GM06990 (cell line): ENCODE measurements at places on chromosomes 3 and 15.

GRCh38 chr15:86394866-86395265, 315.2 kb downstream of the AGBL1 start:
- no peak for DNase-seq

GRCh38 chr3:185823078-185824044, 1.5 kb downstream of the IGF2BP2 start:
- DNase-seq, result no peak

GRCh38 chr3:124887177-124887931, at the start of gene ITGB5:
TSS of gene ITGB5 (minus strand) at chr3:124887365. CDS start at chr3:124887000, 365 bp downstream.
- peak; percentile 42 for DNase-seq

DNA sequence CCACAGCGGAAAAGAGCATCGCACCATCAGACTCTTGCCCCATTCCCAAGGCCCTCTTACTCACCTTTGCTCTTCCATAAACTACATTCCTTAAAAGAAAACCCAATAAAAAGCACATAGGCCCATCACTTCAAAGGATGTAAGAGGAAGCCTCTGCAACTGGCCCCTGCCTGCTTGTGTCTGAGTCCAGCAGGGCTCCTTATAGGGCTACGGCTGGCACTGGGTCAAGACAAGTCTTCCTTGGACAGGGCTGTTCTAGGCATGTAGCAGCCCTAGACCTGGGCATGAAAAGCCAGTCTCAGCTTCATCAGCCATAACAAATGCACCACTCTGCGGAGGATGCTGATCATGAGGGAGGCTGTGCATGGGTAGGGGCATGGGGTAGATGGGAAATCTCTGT, 218.3 kb downstream of the NTRK3 start:
- DNase-seq, result no peak

GRCh38 chr3:181773921-181774320, 62.2 kb downstream of the SOX2 start:
- DNase-seq, result no peak

DNA sequence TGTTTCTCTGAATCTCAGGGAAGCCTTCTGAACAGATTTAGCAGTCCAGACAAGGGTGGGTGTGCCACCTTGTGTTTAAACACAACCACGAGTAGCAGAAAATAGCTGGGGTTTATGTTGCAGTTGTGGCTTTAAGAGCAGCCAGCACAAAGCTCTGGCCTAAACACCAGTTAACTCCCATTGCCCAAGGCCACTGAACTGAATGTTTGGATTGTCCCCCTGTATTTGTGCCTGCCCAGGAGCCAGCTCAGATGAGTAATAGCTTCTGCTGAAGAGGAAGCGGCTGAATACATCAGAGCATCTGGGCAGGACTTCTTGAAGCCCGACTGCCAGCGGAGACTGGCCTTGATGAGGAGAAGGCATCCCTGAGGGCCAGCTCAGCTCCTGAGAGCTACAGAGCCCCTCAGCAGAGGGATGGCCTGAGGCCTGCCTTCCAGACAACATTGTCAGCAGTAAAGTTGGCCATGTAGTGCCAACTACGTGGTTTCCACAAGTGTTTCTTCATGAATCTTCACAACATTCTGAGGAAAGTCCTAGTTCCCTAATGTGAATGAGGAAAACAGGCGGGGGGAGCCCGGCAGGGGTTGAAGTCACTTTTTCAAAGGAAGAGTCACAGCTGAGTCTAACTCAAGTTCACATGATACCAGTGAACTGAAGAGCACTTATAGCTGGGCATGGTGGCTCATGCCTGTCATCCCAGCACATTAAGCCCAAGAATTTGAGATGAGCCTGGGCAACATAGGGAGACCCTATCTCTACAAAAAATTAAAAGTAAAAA, 65.8 kb upstream of the ZBTB38 start:
- DNase-seq, result no peak

DNA sequence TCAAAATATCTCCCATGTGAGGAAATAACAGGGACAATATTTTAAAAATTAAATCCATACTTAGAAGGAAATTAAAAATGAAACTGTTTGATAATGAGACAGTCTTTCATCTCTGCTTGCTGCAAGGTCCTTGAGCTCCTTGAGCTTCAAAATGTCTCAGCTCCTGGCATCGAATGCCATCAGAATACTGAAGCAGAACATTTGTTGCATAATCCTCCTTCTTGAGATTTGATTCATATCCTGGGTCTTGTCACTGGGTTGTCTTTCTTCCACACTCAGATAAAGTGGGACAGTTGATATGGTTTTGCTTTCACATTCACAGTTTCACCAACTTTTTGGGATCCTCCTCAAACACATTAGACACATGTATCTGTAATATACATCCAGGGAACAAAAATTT, 27.8 kb downstream of the COL8A1 start:
- DNase-seq, result no peak

- DNase-seq, result no peak
Measured at GRCh38 chr3:99833617-99834205, 16.0 kb downstream of the CMSS1 start.

GRCh38 chr3:46301122-46301835, 52.6 kb upstream of the CCR2 start:
- no peak for DNase-seq

DNA sequence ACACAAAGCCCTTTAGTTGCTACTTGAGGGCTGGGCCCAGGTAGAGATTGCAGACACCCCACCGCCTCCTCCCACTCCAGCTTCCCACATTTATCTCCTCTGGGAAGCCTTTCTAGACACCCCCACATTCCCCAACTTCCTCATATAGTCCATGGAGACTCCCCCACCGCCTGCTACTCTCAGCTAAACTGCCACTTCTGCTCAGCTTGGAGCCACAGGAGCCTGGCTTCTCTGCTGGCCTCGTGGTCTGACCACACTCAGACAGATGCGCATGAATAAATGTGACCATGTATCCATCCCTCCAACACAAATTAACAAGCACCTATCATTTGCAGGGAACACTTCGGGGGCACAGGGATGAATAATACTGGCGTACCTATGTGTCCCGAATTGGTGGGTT, 10.5 kb upstream of the ACSBG1 start:
- DNase-seq, result no peak

DNA sequence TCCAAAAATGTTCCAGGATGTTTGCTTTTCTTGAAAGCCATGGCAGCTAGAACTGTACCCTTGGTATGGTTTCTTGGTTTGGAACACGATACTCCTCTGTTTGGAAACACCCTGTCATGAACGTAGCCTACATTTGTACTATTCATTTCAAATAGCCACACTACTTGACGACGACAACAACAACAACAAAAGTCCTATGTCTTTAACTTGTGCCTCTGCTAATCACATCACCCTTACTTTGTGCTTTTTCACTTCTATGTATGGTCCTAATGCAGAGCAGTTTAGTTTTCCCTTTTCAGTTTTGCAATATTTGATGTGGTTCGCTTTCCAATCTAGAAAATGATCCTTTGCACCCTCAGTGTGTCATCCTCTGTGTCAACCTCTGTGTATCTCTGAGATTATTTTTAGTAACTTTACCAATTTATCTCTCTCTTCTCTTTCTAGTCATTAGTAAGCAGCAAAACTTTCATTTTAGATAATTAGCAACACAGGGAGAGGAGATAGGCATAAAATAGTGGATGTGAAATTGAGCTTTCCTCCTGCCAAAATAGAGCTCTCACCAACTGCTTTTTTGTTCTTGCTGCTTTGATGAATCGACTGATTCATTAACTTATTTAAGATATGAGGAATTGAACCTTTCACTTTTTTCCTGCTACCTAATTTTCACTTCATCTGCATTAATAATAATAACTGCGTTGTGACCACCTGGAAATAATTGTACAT, 44.1 kb upstream of the TP63 start:
- peak; percentile 81 for DNase-seq

GRCh38 chr15:86155551-86155950, 75.9 kb downstream of the AGBL1 start:
- DNase-seq, result no peak

DNA sequence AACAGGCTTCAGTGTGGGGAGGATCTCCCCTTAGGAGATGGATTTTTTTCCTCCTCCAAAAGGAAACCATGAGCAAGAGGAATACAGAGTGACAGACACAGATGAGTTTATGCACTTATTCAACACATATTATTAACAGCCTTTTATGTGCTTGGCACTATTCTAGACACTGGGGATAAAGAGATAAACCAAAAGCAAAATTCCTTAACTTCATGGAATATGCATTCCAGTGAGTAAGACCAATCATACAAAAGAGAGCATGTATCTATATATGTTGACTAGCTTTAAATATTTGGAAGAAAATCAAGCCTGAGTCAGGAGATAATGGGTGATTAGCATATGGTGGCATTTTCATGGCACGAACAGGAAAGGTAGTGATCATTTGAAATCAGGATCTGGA, 284.4 kb upstream of the RASGRP1 start:
- DNase-seq, result no peak

- no peak for DNase-seq
Measured at GRCh38 chr3:185631108-185631507, 45.0 kb downstream of the SENP2 start.

DNA sequence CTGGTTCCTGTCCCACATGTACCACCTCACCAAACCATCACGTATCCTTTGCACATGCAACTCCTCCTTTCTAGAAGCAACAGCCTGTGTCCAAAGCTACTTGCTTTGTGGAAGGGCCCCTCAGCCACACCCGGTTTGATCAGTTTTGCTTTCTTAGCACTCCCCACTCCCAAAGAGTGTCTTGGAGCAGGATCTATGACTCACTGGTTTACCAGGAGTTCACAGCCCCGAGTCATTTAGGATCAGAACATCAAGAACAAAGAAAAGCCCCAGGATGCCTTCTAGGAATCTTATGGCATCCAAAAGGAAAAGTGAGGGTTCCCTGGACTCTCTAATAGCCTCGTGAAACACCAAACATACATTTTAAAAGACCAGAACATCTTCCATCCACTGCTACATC, 50.7 kb upstream of the IGF1R start:
- no peak for DNase-seq

DNA sequence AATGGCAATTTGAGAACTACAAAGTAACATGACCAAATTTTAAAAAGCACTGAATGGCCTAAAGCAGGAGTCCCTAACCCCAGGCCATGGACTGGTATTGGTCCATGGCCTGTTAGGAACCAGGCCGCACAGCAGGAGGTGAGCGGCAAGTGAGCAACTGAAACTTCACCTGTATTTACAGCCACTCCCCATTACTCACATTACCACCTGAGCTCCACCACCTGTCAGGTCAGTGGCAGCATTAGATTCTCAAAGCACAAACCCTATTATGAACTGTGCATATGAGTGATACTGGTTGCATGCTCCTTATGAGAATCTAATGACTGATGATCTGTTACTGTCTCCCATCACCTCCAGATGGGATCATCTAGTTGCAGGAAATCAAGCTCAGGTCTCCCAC, 48.8 kb downstream of the SENP7 start:
- no peak for DNase-seq

DNA sequence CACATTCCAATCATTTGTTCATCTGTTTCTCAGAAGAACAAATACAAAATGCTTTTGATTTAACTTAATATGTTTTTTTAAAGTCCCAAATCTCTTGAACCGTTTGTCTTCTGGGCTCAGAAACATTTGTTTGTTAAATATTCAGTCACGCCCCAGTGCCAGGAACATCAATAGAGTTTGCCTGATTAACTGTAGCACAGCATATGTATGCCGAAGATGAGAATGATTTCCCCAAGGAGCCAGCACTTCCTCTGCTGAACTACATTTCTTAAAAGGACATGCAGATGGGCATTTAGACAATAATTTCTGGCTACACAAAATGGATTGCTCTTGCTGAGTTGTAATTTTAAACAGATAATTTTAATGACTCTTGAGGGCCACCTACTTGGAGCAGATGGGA, 191.6 kb upstream of the FAM3D start:
- no peak for DNase-seq

GRCh38 chr3:32399030-32399620, 7.5 kb downstream of the CMTM7 start:
- DNase-seq, result no peak

DNA sequence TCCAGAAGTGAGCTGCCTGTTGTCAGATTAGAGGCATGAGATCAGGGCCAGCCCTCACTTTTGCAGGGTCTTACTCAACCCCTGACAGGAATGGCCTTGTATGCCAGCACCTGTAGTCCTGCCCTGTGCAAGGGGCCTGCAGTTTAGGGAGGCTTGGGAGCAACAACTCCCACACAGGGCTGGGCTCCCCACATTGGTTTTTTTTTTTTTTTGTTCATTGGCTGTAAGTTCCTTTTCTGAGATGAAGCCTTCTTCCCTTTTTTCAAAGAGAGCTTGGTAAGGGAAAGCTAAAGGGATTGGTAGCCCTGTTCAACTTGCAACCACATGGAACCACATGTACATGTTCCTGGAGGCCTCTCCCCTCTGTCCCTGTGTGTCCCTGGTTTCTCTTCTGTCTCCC, 46.4 kb downstream of the TNFAIP8L3 start:
- DNase-seq, result no peak

DNA sequence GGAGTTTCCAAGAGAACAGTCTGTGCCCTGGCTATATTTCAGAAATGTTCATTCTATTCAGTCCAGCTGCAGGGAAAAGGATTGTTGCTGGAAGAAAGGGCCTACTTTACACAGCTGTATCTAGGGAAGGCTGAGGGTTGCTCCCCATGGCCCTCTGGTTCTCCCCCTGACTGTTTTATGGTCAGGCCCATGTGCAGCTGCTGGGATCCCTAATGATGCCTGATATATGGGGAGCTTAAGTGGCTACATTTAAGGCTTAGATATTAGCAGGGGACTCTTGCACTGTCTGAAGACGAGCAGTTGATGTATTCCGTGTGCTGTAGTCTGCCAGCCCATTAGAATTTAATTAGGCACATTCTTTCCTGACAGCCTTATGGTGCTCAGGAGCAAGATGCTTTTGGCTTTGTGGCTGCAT, 72.0 kb downstream of the FAM43A start:
- no peak for DNase-seq

DNA sequence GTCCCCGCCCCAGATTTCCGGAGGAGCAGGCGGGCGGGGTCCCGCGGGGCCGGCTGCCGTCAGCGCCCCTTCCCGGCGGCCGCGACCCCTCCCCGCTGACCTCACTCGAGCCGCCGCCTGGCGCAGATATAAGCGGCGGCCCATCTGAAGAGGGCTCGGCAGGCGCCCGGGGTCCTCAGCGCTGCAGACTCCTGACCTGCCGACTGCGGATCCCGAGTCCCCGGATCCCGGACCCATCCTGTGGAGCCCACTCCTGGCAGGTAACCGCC, at the start of gene TRH:
TSS of gene TRH (plus strand) at position 157 of the 269 bp plus-strand sequence. CDS start 1,097 bp downstream, outside the sequence.
- DNase-seq, result no peak

GRCh38 chr15:79406210-79406609, 25.9 kb upstream of the MINAR1 start:
- no peak for DNase-seq

- no peak for DNase-seq
Measured at GRCh38 chr15:76328958-76329357, 7.6 kb upstream of the ISL2 start.

DNA sequence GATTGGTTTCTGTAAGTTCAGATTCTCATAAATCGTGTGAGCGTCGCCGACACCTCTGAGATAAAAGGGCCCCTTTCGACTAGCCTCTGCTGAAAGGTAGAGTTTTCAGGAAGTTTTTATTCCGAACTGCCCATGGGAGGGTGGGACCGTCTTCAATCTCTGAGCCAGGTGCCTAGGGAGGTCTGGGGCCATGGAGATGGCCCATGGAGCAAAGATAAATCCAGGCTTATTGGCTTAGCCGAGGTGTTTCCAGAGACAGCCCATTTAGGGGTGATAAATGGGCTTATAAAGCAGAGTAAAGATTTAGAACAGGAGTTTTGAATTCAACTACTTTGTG, 442 bp downstream of the QTRT2 start:
- DNase-seq, result no peak

- no peak for DNase-seq
Measured at GRCh38 chr3:150127011-150127490, 156.4 kb upstream of the PFN2 start.

GRCh38 chr3:151592287-151592686, 131.4 kb upstream of the IGSF10 start:
- DNase-seq, result no peak
